Stimulated activated CD8-positive, alpha-beta memory T cell treated with anti-CD3 and anti-CD28 coated beads, Interleukin-15, amount 100 ng/mL, for 24 hours (primary cell): ENCODE measurements at places on chromosomes 3 and 15.

- DNase-seq: no peak
Observed at GRCh38 chr3:97930018-97930417, 42.2 kb downstream of the RIOX2 start.

- DNase-seq: no peak
Observed at GRCh38 chr15:63979262-63979793, 67.0 kb downstream of the DAPK2 start.

DNA sequence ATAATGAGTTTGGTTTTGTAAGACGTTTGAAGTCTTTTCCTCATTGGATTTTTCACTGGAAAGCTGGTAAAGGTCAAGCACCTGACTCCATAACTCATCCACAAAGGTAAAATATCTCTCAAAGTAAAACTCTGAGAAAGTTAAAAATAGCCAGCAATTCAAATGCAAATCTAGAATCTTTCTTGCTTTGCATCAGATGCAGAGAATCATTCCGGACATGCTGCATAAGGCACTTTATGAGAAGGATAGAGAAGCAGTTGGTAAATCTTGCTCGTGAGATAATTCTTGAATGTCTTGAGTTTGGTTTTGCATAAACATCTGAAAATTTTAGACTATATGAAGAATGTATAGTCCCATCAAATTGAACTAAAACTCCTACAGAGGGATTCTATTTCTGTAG is 9.1 kb downstream of the KCNMB2 start:
- no peak for DNase-seq

DNA sequence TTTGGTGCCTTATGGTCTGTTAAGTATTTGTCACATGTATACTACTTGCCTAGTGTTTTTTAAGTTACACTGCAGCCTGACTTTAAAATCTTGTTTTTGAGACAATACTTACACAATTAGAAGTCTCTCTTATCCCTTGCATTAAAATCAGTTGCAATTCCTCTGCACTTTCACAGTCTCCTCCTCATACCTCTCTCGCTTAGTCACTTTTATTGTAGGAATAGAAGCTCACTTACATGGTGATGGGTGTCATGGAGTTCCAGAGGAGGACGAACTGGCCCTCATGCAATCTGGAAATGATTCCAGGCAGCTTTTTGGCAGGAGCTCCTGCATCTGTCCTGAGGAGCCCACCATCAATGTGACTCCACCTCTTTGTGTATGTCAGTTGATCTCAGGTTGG is 238.4 kb upstream of the TBC1D5 start:
- DNase-seq: no peak

- no peak for DNase-seq
Observed at GRCh38 chr3:25084016-25084415, 344.0 kb upstream of the RARB start.

DNA sequence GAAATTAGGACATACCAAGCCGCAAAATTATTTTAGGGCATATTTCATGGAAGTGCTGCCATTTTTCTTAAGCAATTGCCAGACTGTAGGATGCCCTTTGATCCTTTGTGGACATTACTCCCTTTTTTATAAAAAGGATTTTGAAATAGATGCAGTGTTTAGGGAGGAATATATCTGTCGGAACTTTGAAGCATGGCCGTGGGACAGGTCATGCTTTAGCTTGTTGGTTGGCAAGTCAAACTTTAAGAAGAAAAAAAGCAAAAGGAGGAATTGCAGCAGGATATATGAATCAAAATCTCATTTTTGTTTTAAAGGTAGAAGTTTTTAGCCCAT is 122.1 kb downstream of the MCTP2 start:
- DNase-seq: no peak

GRCh38 chr15:68506071-68506470 is 72.7 kb upstream of the CORO2B start:
- no peak for DNase-seq

DNA sequence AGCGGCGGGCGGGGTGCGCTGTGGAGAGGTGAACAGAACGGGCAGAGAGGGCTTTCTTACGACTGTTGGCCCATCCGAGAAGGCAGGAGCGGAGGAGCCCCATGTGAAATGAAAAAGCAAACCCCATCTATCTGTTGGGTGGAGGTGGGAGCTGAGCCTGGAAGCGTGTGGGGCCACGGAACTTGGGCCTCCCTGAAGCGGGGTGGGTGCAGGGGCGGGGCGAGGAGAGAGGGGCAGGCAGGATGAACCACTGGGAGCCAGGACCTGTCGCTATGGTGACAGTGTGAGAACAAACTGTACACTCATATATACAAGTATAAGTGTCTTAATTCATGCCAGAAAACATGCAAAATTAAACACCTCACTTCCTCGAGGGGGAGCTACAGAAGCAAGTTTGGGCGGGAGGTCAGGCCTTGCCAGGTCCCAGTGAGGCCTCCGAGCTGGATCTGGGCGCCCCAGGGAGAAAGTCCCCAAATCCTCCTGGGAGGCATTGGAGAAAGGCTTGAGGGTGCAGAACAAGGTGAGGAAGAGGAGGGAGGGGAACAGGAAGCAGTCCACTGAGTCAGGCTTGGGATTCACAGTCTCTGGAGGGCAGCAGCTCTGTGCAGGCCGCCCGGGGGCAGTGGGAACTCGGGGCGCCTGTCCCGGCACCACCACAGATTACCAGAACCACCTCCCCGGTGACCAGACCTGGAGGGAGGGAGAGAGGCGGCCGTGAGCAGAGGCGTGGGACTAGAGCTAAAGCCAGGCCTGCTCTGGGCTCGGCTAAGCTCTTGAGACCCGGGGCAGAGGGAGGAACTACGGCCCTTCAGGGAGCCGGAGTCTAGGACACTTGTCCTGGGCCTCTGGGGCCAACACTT is 34.8 kb downstream of the RBPMS2 start:
- DNase-seq: no peak

- no peak for DNase-seq
Observed at GRCh38 chr15:87326269-87326668, 930.3 kb downstream of the NTRK3 start.

DNA sequence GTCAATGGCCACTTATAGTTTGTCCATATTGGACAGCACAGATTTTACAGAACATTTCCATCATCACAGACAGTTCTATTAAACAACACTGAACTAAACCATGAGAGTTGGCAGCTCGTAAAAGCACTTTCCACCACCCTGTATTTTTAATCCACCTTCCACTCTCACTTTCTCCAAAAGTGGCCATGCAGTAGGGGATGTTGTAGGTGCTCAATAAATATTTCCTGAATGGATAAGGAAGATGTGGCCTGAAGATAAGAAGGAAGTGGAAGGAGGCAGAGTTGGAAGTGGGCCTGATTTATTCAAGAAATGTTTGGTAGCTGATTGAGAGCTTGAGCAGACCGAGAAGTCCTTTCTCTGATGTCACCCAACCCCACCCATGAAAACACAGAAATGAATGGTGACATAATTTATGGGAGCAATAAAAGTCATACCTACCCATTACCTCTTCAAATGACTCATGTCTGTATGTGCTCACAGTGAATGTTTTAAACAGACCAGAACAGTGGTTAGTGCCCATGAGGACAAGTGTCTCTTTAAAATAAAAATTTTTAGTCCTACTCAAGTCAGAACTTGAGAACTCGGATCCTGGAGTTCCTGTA is 39.6 kb upstream of the CTNNB1 start:
- no peak for DNase-seq

DNA sequence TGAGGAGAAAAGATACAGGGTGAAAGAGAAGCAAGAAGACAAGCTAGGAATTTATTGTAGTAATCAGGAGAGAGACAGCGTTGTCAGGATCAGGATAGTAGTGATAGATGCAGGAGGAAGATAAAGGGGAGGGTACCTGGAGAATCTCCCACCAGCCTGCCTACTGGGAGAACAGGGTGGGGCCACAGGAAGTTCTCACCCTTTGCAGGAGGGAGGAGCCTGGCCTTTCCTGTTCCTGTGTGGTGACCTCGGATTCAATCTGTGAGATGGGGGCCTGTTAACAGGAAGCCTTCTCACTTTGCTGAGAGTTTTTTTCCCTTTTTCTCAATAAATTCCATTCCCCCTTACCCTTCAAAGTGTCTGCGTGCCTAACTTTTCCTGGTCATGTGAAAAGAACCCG is 37.6 kb downstream of the GMPS start:
- DNase-seq: no peak

- no peak for DNase-seq
Observed at GRCh38 chr3:186802701-186803100, 3.6 kb downstream of the RFC4 start.

GRCh38 chr15:96358001-96358801 is 27.7 kb downstream of the NR2F2 start:
- no peak for DNase-seq

DNA sequence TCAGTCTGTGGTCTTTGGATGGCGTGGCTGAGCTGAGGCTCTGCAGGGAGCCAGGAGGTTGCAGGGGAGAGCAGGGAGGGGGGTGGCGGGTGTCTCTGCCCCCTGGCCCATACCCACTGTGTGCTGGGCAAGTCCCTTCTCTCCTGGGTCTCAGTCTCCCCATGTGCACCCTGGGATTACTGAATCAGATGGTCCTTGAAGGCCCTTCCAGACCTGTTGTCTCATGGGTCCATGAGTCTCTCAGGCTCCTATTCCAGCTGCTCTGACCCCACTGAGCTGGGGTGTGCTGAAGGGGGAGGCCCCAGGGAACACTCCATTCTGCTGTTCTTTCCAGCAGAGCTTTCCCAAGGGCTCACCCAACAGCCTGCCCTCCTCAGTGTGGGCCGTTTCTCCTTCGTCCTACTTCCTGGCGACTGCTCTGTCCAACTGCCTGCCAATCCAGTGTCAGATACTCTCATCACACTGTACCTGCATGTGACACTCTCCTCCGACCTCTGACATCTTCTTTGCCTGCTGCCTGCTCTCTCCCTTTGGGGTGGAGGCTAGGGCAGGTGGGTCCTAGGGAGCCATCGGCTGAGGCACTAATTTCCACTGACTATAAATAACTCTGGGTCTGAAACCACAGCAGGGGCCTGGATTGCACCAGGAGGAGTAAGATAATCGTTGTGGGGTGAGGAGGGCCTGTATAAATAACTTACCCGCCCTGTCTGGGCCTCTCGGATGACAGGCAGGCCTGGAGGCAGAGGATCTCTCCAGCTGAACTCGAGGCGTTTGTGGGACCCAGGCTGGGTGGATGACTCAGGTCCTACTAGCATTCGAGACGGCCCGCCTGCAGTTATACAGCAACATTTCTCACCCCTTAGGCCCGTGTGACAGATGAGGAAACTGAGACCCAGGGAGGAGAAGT is 67.1 kb downstream of the ATP2B2 start:
- DNase-seq: no peak

- DNase-seq: no peak
Observed at GRCh38 chr3:8490079-8490552, 11.5 kb upstream of the LMCD1 start.

- no peak for DNase-seq
Observed at GRCh38 chr3:99925584-99926230, 108.0 kb downstream of the CMSS1 start.

DNA sequence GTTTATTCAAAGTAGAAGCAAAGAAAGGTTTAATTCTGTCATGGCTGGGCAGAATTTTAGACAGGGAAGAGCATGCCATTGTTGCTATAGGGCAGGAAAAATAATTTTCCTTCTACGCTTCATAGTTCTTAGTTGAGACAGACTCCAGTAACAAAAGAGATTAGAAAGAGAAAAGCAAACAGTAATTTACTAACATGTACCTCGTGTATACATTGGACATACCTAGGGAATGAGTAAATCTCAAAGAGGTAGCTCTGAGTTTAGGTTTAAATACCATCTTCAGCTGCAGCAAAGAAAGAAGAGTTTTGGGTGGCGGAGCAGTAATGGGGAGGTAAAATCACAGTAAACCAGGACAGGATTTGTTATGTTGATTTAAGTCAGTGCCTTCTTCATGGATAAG is 416.1 kb downstream of the EPHA6 start:
- no peak for DNase-seq

DNA sequence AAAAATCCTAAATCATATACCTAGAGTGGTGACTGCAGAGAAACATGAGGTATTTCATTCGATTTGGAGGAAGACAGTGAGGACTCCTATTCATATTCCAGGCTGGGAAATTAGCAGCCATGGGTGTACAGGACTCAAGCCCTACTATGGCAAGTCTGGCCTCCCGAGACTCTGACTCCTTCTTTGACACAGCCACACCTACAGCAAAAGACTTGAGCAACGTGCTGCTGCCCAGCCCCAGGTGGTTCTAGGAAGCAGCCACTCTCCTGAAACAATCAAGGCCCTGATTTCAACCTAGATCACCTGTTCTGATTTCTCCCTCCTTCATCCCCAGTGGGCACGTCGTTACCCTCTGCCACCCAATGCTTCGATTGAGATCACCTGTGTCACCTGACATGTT is 84.0 kb upstream of the ATP11B start:
- DNase-seq: no peak

DNA sequence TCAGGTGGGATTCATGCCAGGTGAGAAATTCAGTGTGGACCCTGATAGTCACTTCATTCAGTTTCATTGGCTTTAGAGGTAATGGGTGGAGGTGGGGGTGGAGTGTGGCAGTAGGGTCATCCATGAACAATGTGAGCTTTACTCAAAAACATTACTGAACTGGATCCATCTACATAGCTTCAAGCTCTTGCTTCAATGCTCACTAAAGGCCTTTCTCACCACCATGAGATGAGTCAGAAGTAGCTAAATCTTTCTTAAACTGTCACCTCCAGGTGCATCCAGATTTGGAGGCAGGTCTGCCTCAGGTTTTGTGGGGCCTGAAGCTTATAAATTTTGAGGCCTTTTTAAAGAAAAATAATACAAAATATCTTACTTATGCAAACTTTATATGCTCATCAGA is 363.6 kb downstream of the CHST2 start:
- no peak for DNase-seq

DNA sequence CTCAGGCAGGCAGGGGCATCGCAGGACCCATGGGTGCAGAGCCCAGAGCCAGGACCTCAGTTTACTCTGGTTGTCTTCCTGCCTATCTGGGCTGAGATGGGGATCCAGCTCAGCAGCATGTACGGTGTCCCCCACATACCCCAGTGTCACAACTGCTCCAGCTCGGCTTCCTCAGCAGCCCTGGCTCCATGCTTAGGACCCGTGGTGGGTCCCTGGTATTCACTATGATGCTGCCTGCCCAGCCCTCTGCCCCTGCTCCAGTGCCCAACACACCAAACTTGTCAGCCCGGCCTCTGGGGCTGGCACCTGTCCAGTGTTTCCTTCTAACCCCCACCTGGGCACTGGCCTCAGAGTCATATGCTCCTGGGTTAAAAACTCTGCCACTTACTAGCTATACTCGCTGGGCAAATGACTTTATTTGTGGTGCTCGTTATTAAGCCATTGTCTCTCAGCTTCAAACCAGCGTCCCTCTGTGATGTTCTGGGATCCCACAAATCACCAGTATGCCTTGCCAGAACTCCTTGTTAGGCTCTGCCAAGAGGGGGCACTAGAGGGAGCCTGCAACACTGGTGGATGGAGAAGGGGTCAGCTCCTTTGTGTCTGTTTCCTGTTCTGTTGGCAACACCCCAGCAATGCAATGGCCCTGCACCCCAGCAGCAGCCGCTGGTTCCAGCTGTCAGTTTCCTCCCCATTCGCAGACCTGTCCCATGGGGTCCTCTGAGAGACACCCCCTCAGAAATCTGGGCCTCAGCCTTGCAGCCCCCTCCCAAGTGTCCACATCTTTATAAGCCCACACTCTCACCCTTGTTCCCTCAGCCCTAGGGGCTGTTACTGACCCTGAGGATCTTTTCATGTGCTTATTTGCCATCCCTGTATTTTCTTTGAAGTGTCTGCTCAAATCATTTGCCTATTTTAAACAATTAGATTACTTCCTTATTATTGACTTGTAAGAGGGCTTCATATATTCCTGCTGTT is 24.1 kb upstream of the MRPS22 start:
- DNase-seq: no peak
